ENCODE measurements at places on chromosomes 6 and 20.

DNA sequence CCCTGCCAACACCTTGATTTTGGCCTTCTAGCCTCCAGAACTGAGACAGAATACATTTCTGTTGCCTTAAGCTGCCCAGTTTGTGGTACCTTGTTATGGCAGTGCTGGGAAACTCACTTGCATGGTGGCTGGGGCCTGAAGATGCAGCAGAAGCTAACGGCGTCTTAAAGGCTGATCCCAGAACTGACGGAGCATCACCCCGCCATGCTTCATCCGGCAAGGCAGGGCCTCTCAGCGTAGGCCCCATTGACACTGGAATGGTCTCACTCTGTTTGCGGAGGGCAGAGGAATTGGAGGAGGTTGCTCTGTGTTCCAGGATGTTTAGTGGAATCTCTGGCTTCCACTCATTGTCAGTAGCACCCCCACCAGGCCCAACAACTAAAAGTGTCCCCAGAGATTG is 102.1 kb downstream of the JPH2 start:
- no peak for DNase-seq

DNA sequence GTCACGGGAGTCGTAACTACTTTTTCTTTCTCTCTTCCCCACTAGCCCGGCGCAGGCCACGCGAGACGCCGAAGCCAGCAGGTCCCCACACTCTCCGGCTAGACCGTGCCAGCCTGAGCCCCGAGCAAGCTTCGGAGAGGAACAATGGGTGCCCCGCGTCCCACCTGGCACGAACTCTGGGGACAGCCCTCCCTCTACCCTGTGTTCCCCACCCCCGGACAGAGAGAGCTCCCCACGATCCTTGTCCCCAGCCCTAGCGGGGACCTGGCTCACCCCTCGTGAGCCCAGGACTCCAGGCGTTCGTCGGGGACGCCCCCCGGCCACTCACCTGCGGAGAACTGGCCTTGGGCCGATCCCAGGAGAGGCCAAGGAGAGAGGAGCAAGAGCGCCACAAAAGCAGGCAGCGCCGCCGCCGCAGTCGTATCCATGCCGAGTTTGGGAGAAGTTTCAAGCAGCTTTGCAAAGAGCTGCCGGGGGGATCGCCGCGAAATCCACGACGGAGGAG is 416 bp downstream of the PTPRK start:
- peak; percentile 59 for DNase-seq

- no peak for DNase-seq
Observed at GRCh38 chr20:22729180-22729579, 144.8 kb upstream of the FOXA2 start.

GRCh38 chr6:46062312-46062711 is 46.7 kb upstream of the CLIC5 start:
- DNase-seq, result no peak

- no peak for DNase-seq
Observed at GRCh38 chr6:34573567-34574183, 17.5 kb upstream of the SPDEF start.

DNA sequence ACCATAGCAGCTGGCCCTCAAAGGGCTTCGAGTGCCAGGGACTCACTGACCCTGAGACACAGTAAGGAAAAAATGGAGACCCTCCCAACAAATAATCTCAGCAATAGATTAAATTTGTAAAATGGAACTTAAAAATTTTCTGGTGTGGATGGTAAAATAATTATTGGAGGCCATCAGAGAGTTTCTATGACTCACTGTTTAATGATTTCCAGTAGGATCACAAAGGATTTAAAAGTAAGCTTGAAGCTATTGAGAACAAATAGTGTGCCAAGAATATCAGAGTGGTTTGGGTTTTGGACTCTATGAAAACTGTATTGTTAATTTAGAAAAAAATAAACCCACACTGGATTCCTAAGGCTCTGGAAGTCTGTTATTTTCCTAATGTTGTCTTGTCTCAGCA is 115.2 kb upstream of the AKIRIN2 start:
- DNase-seq, result no peak

DNA sequence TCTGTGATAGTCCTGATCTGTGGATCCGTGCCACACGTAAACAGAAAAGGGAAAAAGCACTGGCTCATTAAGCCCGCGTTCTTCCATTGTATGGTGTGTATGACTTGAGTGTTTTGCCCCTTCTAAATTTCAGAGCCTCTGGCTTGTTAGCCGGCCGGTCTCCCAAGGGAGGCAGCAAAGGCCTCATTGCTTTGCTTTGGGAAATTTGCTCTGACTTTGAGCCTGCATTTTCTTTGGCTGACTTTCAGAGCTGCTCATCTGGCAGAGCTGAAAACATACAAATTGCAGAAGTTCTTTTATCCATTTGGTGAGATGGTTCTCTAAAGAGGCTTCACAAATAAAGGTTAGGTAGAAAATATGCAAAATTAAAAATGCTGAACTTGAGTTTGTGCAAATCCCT is 123.0 kb downstream of the UTRN start:
- no peak for DNase-seq

- no peak for DNase-seq
Observed at GRCh38 chr6:109125504-109125903, 30.2 kb downstream of the CEP57L1 start.

DNA sequence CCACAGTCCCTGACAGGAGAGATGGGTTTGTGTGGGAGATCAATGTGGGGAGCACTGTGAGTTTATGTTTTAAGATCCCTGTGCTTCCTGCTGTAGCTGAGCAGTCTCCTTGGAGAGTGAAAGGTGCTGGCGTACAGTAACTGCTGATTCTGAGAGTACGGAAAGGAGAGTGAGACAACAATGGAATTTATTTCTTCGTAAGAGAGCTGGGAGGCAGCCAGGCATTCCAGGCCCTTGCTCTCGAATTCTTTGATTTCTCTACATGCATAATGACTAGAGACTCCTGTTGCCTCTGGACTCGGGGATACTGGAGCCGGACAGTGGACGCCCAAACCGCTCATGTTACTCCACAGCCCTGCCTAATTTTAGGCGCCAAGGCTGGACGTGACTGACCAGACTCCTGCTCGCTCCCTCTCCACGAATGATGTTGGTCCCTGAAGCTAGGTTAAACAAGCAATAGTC is 131.0 kb upstream of the PHACTR1 start:
- DNase-seq, result no peak

DNA sequence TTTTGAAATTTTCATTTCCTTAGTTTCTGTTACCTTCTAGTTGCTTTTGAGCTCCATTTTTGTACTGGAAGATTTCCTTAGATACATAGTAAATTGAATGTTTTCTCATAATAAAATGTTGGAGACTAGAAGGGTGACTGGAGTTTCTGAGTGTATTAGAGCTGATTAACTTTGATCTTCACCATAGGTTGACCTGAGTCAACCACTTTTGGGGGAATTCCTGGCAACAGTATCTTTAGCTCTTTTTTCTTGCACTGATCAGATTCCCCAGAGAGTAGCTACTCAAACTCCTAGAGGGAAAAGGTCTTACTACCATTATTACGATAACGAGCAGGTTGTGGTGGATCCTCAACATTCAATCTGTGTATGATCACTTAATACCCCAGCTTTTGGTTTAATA is 72.7 kb downstream of the KHDC1L start:
- no peak for DNase-seq

- DNase-seq, result no peak
Observed at GRCh38 chr6:157217894-157218370, 105.4 kb downstream of the TMEM242 start.

DNA sequence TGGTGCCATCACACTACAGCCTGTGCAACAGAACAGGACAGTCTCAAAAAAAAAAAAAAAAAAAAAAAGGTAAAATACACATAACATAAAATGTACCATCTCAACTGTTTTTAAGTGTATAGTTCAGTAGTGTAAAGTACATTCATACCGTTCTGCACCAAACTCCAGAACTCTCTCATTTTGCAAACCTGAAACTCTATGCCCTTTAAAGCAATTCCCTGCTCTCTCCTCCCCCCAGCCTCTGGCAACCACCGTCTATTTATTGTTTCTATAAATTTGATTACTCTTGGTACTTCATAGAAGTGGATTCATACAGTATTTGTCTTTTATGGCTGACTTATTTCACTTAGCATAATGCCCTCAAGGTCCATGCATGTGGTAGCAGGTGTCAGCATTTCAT is 12.9 kb downstream of the RIPOR2 start:
- no peak for DNase-seq

- DNase-seq, result no peak
Observed at GRCh38 chr20:401682-402495, 6.2 kb upstream of the RBCK1 start.

DNA sequence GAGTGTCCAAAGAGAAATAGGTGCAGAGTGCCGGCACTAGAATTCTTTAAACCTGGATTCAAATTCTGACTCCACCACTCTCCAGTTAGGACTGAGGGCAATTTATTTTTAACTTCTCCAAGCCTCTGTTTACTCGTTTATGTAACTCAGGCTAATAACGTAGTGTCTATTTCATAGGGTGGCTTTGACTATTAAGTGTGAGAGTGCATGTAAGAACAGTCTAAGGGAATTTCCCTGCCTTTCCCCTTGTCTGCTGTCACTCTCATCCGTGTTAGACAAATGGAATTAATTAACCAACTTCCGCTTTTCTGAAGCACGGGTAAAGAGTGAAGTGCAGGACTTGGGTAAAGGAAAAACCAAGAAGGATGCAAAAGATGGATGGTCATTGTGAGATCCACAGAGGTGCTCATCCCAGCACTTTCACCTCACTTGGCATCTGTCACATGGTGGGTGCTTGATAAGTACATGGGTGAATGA is 4.1 kb upstream of the ZKSCAN8 start:
- no peak for DNase-seq

DNA sequence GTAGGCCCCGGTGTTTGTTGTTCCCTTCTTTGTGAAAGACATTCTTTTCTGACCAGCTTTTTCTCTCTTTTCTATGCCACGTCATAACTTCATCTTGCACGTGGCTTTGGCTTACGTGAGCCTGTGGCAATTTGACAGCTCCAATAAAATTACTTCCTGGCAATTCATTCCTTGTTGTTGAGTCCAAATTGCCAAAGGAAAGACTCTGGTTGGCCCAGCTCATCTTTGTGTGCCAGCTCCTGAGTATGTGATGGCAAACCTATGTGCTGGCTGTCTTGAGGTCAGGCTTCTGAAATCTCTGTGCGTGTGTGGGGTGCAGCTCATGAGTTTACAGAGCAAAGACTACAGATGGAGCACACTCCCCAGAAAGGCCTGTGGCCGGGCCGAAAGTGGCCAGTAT is 272.5 kb upstream of the SGK1 start:
- no peak for DNase-seq

DNA sequence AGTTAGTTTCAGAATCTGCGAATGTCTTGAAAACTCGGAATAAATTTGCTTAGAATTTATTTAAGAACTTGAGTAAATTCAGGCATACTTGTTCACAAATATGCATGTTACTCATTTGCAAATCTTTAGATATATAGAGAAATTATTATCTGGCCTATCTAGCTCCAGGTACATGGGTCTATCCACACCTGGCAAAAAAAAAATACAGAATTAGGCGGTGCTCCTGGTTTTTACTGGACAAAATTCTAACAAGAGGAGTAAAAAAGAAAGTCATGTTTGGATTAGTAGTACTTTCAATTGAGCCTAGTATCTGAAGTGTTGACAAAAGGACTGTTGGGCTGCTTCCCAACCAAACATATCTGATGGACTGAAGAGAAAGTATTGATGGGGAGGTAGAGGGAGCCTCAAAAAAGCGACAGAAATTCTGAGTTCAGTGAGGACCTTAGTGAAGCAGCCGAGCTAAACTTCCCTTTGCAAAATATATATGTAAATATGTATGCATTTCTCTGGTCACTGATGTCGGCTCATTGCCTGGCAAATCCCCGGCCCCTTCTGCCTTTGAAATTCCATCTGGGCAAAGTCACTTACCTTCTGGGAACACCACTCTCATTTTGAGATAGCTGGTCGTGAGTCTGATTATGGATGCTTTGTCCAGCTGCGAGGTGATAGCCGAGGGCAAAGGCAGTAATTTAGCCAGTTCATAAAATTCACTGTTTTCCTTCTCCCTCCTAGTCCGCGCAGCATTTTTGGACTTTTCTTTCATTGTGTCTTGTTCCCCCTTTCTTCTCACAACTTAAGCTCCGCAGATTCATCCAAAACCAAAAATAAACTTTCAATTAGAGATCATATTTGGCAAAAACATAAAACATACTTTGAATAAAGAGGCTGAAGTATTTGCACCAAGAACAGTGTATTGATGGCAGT is 1.8 kb downstream of the SIM1 start:
- no peak for DNase-seq

DNA sequence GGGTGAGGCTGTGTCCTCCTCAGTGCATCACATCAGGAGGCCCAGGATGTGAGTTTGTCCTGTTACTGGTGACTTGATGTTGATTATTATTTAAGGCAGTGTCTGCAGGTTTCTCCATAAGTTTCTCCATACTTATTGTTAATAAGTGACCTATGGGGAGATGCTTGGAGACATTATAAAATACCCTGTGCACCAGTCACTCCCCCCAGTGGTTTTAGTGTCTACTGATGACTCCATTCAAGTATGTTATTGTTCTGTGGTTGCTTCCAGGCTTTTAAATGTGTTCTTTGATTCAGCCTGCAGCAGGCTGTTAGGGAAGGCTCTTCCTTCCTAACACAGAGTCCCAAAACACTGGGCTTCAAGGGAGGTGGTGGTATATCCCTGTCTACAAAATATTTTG is 14.6 kb upstream of the CST3 start:
- no peak for DNase-seq

DNA sequence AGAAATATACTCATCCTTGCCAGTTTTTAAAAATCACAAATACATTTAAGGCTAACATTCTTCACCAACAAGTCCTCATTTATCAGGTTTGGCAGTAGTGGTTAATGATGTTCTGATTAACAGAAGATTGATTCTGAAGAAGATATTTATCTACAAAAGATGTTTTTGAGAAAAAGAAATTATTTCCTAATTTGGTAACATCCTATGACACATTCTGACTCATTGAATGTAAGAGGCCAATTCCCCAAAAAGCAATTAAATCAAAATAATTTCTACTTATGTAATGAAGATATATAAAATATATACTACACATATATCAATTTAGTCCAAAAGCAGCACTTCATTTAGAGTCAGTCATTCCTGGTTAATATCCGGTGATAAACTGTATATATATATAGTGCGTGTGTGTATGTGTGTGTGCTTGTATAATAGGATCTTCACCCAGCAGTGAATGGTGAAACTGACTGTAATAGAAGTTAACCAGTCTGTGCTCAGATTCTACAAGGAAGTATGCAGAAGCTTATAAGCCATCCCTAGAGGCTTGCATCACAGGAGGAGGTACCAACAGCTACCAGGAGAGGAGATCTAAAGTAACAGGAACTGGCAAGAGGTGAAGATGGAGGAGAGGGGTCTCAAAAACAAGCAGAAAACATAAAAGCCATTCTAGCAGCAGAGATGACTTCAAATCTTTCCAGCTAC is 82.9 kb upstream of the MARCKS start:
- no peak for DNase-seq

DNA sequence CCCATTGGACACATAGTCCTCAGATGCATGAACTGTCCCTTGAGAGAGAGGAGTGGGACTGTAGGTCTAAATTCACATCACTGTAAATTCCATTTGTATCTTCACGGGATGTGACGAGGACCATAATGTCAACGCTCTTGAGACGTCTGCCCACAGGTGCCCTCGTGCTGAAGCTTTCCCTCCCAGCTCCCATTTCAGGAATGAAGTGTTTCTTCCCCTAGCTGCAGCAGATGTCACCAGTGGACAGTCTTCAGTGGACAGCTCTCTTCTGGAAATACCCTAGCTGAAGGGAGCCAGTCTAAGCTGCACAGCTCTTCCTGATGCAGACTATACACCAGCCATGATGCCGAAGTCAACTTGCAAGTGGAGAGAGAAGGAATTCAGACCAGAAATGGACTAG is 217.4 kb upstream of the ECI2 start:
- no peak for DNase-seq

Measured in activated CD8-positive, alpha-beta memory T cell treated with anti-CD3 and anti-CD28 coated beads, Interleukin-2, amount 10 ng/mL, durations not matched to agents 7 days and 5 days (primary cell).